ENCODE measurements at places on chromosomes 6 and 20.

DNA sequence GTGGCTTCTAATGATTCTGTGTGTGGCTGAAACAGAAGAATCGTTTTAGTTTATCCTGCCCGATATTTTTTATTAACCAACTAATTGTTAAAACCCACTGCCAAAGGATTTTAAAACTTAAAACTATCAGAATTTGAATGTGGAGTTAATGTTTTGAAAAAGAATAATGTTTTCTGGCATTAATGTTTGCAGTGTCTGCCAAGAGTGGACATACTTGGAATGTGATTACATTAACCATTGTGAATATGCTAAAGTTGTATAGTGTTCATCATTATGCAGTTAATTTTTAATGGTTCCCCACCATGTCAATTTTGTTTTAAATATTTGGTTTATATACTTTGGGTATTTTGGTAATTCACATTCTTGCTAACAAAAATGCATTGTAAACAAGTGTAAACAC, 24.4 kb downstream of the DCBLD1 start:
- no peak for DNase-seq

GRCh38 chr6:137717074-137718073, 149.7 kb upstream of the TNFAIP3 start:
- DNase-seq, result no peak

DNA sequence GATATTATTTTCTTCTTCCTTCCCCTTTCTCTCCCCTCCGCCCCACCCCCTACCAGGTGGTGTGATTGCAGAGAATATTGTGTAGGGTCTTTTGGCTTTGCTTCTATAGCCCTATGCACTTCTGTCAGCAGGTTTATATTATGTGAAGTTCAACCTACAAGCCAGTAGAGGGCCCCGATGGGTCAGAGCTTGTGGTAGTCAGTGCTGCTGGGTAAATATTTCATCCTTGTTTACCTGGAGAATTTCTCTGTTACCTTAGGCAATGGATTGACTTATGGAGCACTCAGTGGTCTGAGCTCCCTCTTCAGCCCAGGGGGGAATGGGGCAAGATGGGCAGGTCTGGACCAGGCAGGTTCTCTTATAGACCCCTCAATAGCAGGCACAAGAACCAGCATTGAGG, 720.9 kb downstream of the GRIK2 start:
- no peak for DNase-seq

GRCh38 chr6:14771016-14771415, 474.9 kb upstream of the JARID2 start:
- no peak for DNase-seq

GRCh38 chr20:44304383-44304782, 6.6 kb downstream of the FITM2 start:
- no peak for DNase-seq

DNA sequence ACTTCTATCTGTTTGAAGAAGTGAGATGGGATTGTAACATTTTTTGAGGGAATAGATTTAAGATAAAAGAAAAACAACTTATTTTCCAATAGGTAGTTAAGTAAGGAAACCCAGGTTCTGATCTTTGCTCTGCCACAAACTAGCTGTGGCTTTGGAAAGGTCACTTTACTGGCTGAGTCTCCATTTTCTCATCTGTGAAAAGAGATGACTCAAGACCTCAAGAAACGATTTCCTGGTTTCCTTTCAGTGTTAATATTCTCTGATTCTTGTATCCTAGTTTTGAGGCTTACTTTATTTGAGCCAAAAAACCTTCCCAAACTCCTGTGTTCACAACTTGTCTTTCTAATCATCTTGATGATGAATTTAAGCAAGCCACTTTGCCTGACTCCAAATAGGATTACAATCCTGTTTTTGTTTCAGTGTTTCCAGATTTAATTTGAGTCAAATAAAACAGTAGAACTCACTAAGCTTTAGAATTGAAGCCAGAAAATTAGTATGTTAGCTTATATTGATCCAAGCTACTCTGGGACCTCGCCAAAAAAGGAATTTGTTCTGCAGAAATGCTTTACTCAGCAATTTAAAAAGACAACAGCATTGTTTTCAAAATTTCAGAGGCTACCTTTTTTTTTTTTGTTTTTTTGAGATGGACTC, 51.1 kb downstream of the ENPP1 start:
- DNase-seq, result peak; percentile 68

GRCh38 chr6:55141611-55142010, 32.7 kb upstream of the HCRTR2 start:
- DNase-seq, result peak; percentile 32

DNA sequence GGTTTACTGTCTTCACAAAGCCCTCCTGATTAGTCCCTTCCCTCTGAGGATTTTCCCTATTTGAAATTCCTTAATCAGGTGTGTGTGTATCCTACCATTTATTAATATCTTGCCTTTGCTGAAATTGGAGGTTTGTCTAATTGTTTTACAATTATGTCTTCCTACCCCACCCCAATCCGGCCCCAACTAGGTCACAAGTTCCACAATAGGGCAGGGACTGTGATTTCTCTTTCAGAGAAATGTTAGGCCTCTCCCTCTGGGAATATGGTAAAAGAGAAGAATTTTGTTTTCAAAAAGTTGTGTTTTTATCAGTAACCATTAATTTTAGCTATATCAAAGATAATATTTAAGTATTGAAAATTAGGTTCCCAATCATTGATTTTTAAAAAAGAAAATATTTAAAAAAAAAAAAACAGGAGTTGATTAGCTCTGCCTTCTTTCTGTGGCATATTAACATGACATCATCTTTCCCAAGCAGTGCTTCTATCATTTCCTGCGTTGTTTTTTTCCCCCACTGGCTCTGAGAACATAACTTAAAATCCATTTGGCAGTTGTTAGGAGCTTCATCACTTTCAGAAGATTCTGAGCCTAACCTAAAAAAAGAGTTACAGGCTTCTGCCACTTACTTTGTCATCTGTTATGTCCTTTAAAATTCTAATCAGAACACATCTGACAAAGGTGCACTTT, 36.1 kb downstream of the BLOC1S5 start:
- DNase-seq, result peak; percentile 49

DNA sequence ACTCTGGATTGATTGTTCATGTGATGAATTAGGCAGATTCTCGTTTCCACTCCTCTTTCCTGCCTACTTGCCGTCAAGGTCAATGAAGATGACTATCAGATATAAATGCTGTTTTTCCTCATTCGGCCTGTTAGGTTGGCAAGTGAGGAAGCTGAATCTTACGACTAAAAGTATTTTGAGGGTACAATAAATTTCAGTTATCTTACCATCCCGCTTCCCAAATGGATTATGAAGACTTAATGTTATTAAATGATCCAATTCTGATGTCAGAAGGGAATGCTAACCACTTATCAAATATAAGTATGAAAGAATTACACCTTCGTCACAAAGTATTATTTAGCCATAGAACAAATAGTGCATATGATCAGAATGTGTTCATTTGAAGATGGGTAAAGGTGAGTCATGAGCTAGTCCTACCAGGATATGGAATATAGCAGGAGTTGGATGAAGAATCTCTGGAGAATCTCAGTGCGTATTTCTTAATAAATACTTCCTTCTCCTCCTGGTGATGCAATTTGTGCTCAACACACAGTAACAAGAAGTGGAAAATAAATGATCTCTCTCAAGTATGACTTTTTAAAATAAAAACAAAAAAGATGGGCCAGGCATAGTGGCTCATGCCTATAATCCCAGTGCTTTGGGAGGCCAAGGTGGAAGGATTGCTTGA, 4.6 kb downstream of the GPLD1 start:
- peak; percentile 24 for DNase-seq

DNA sequence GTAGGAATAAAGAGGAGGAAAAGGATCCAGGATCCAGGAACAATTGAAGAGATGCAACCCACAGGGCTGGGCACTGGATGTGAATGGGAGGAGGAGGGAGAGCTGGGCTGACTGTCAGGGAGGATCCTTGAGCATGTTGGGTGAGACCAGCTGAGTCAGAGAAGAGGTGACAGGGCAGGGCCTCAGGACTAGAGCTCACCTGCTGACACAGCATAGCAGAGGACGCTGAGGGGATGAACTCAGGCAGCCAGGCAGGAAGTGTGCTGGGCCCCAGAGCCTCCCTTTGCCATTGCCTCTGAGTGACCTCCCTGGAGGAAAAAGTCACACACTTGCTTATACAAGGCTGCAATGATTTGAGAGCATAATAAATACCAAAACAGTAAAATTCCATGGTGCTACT, 72.3 kb downstream of the ZNF133 start:
- DNase-seq, result no peak

- DNase-seq, result peak; percentile 65
These were observed 2.1 kb downstream of the MYL9 start for GRCh38 chr20:36543184-36544133.

DNA sequence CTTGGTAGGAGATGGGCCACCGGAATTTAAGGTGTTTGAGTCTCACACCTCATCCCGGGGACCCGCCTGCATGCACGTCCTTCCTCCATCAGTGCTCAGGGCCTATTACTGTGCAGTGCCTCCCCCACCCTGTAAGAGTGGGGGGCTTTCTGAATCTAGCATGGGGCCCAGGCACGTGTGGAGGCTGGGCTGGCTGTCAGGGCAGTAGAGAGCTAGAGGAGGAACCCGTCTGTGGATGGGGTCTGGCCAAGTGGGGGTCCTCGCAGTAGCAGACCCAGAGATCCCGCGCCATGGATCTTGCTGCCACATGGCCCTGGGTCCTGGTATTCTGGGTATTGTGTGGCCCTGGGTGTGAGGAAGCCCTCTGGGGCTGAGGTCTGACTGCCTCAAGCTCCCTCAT, 42.9 kb downstream of the SRC start:
- no peak for DNase-seq

GRCh38 chr6:134690048-134690447, 259.9 kb downstream of the ALDH8A1 start:
- no peak for DNase-seq

- DNase-seq, result peak; percentile 71
These were observed 50.9 kb upstream of the FAM184A start for GRCh38 chr6:119129148-119129967.

DNA sequence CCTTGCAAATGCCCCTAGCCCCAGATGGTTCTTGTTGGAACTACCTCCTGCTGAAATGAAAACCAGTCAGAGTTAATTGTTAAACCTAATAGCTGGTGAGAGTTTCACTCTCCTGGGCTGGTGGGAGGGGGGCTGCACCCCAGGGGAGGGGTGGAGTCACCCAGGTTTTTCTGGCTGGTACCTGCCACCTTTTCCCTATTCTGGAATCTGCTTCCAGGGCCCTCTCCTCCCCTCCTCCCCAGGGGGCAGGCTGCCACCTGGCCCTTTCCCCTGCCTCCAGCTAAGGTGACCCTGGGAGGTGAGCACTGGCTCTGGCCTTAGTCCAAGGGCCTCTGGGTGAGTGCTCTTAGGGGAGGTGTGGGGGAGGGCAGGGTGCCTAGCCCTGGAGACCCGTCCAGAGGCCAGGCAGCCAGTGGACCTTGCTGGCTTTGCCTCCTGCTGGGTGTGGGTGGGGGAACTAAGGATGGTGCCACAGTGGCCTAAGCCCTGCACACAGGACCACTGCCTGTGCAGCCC, 48.8 kb upstream of the EPB41L1 start:
- no peak for DNase-seq

GRCh38 chr20:60968853-60969720, 283.0 kb upstream of the CDH4 start:
- DNase-seq, result no peak

GRCh38 chr6:2376429-2377355, 131.3 kb upstream of the GMDS start:
- peak; percentile 46 for DNase-seq

- peak; percentile 93 for DNase-seq
These were observed 546.0 kb downstream of the FRK start for GRCh38 chr6:115514656-115515055.

DNA sequence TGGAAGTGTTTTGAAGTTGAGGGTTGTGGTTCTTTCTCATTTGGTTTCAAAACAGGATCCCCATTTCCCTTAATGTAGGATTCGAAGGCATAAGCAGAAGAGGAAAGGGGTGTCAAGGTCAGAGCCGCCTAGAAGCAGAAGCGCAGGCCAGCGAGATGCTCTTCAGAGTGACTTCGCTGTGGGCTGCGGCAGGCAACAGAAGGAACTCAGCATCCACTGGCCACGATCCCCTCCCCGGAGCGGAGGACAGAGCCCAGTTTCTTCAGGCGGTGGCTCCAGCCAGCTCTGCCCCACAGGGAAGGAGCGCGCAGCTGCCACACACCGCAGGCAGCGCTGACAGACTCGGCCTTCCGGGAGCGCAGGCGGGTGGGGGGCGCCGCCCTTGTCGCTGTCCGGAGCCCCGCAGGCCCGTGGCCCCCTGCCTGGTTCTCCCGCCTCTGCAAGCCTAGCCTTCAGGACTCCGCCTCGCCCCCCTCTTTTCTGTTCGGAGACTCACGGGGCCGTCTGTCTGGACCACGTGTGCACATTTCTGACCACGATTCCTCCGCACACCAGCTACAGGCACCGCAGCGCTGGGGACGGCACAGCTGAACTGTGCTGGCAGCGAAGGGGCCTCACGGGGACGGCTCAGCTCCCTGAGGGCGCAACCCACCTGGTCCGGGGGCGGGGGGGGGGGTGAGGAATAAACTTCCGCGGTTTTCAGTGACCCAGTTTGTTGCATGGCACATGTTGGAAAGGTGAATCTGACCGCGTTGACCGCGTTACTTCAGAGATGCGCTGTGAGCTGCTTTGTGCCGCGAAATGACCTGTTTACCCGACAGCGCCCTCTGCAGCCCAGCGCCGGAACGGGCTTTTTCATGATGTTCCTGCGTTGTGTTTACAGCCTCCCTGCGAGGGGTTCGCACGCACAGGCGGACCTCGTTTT, 26.1 kb downstream of the TTLL2 start:
- peak; percentile 56 for DNase-seq

GRCh38 chr6:45487645-45488044, 109.9 kb upstream of the SUPT3H start:
- no peak for DNase-seq

All from fibroblast of skin of right biceps (primary cell).